ENCODE measurements at places on chromosomes 3 and 15.

- no peak for DNase-seq
These were observed 689.7 kb upstream of the BCHE start for GRCh38 chr3:166526881-166527280.

DNA sequence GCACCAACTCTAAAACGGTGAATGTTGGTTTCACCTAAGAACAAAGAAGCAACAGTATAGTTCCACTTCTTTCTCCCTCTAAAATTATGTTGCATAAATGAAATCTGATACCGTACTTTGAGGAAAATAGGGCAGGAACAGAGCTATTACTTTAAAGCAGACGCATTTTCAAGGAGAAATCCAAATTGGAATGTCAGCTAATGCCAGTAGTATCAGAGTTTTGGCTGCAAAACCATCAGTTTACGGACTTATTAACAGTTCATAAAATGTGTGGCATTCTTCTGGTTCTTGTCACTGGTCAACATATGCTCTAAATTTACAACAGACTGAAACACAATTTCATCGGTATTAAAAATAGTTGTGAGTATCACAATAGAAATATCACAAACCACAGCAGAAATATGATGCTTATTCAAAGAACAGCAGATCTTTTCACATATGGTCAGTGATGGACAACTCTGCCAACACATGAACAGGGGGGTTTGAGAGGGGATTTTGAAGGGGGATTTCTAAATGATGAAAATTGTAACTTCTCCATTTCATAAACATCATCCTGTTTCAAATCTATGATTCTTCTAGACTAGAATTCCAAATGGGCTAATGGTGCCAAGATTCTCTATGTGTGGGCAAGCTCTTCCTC is 38.7 kb upstream of the ROBO2 start:
- no peak for DNase-seq

GRCh38 chr15:25431836-25432561 is 6.8 kb downstream of the UBE3A start:
- DNase-seq: no peak

- no peak for DNase-seq
These were observed 947.1 kb downstream of the FHIT start for GRCh38 chr3:60304112-60304511.

DNA sequence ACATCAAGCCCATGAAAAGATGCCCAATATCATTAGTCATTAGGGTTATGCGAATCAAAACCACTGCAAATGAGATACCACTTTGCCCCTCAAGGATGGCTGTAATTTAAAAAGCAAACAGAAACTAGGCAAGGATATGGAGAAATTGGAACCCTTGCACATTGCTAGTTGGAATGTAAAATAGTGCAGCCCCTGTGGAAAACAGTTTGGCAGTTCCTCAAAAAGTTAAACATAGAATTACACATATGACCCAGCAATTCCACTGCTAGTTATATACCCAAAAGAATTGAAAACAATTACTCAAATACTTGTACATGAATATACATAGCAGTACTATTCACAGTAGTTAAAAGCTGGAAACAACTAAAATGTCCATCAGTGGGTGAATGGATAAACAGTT is 186.8 kb upstream of the CGNL1 start:
- no peak for DNase-seq

- DNase-seq: no peak
These were observed 22.1 kb downstream of the KLHL25 start for GRCh38 chr15:85772668-85773067.

GRCh38 chr3:155465664-155466063 is 172.2 kb upstream of the STRIT1 start:
- no peak for DNase-seq

- DNase-seq: no peak
These were observed 88.1 kb upstream of the GADL1 start for GRCh38 chr3:30982416-30983075.

DNA sequence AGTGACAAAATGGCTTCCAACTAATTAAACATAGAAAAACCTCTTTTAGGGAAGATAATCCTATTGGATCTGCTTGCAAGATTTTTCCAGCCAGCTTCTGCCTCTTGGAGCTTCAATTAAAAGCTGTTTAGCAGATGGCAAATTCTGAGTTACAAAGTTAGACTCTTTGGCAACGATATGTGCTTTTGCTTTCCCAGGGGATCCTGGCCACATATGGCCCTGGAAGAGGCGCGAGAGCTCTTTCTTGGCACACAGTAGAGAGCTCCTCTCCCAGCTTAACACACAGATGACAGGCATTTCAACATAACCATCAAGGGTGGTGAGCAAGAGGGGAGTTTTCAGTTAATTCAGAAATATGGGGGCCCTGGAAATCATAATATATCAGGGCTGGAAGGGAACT is 41.6 kb upstream of the GALNT15 start:
- no peak for DNase-seq

GRCh38 chr3:66452303-66453011 is 48.4 kb downstream of the LRIG1 start:
- DNase-seq: no peak

DNA sequence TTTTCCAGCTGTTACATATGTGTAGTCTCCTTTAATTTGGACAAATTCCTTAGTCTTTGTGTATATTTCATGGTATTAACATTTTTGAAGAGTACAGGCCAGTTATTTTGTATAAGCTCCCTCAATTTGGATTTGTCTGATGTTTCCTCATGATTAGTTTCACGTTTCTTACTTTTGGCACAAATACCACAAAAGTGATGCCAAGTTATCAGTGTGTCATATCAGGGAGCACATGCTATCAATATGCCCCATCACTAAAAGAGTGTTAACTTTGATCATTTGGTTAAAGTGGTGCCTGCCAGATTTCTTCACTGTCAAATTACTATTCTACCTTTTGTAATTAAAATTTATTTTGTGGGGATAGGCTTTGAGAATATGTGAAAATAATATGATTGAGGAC is 14.6 kb downstream of the PCNP start:
- DNase-seq: no peak

- no peak for DNase-seq
These were observed 66.9 kb downstream of the CEP63 start for GRCh38 chr3:134552784-134553183.

GRCh38 chr3:24305795-24306467 is 188.7 kb downstream of the THRB start:
- no peak for DNase-seq

DNA sequence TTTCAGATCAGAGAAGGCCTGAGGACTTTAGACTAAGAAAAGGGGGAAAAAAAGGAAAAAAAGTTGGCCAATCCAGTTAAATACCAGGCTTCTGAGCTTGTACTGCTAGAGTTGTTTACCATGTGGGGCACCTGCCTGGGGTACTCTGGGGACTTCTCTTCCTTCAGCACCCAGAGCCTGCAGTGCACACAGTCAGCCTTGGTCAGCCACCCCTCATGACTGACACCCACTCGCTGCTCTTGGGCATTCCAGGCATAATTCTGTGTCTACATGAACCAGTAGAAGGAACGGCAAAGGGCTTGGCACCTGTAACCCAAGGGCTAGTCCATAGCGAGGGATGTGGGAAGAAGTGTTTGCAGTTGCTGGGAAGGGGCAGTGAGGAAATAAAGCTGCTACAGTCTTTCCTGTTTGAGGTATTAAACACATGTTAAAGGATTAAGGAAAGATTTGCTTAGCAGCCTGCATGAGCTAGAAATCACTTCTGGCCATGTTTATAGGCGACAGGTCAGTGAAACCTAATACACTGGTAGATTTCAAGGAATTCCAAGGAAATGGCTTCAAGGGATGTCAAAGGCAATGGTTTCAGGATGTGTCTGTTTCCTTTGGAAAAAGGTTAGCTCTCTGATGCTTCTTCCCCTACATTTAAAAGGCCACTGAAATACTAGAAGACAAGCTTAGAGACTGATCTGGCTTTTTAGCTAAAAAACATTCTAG is 232.5 kb downstream of the CHST2 start:
- DNase-seq: no peak

- DNase-seq: no peak
These were observed 2.4 kb downstream of the UROC1 start for GRCh38 chr3:126515066-126515706.

GRCh38 chr3:63912768-63913588 is 795 bp upstream of the SCAANT1 start:
- DNase-seq: peak; percentile 32

- DNase-seq: no peak
These were observed 61.5 kb downstream of the USF3 start for GRCh38 chr3:113634782-113635474.

DNA sequence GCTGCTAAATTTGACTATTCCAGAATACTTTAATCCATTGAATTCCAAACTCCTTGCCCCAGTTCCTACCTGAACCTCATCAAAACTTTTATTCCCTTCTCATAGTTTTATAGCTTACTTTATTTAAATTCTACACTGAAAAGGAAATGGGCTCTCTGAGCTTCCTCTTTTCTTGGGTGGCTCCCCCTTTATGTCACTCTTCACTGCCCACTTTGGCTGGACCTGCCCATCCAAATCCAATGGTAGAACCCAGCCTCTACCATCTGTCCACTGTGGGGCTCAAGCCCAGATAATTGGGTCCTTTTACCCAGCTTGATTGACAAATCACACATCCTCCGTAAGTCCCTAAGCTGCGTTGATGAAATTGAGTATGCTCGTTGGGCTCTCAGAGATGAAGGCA is 216.5 kb downstream of the BBX start:
- DNase-seq: no peak

DNA sequence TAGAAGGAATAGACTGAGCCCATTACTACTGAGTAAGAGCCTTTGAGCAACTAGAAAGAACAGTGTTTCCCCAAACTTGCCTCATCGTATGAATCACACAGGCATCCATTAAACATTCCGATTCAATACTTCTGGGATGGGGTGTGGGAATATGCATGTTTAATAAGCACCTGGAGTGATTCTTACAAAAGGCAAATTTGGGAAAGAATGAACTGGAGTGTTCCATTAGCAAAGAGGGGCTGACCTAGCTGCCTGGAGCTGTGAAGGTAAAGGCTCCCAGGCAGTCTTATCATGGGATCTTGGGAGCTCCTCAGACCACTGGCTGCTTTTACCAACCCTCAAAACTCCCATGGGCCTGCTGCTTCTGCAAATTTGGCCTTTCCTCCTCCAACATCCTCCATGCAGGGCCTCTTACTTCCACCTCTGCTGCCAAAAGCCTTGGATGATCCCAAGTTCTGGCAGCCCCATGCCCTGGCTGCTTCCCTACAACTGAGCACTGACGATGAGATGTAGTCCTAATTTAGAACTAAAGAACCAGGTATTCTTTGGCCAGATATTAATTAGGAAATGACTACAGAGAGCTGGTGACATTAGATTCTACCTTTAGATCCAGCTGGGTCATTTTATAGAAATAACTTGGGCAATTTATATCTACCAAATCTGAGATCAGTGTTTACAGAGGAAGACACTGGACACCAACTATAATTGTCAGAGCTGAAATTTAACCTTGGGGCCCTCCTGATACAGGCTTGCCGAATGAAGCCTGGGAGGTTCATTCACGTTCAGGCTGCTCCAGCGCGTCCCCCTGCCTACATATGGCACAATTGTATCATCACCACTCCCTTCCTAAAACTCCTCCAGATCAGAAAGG is 11.2 kb upstream of the HOMER2 start:
- no peak for DNase-seq

GRCh38 chr15:74696808-74697207 is 984 bp upstream of the EDC3 start:
- no peak for DNase-seq

DNA sequence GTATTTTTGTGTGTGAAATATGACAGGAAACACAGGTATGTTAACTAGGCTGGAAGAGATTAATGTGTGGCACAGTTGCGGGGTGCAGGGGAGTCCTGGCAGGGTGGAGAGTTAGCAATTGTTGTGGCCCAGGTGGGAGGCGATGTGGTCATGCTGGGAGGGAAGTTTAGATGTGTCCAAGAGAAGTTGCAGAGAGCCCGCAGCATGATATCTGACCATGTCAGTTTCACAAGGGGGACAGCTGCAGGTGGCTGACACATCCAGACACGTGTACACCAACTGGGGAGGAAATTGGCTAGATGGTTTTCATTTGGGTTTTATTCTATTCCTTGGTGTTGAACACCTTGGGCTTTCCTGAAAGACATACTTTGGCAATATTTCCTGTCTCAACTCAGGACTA is 172.8 kb upstream of the RGMA start:
- no peak for DNase-seq

GRCh38 chr3:135982922-135983581 is 17.5 kb downstream of the PPP2R3A start:
- DNase-seq: no peak

DNA sequence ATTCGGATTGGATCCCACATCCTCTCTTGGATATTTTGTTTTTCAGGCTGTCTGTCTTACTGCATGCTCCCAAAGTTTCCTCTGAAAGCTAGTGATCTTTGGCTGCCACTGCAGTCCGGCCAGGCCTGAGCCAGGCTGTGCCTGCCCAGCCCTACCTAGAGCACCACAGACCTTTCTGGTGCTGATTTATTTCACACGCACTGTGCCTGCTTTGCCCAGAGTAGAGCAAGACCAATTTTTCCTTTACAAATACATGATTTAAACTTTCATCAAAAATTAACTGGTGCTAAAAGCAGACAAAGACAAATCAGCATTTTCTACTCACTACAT is 28.0 kb upstream of the NDUFB4 start:
- DNase-seq: no peak

DNA sequence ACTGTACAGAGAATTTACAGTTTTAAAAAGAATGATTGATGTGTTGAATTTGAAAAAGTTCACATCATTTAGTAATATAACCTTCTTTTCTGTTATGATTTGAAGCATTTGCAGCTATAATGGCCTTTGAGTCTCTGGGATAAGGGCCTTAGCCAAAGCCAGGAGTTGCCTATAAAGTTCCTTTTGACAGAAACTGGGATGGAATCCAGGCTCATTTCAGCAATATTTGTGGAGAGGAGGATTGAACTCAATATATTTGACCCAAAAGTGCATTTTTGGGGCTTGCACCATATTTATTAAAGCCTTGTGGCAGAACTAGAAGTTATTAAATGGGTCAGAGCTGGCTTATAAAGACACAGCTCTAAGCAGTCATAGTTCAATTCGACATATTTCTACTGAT is 348.7 kb upstream of the EPHA3 start:
- DNase-seq: no peak

Measured in activated naive CD4-positive, alpha-beta T cell (primary cell).